Stomach (tissue), 19 donors: ENCODE measurements at places on chromosomes 11 and 22. TPM values are rescaled to one million over a fixed set of nuclear protein-coding genes. Genes with fewer than 3 reads are reported as not detected.

- H3K36me3 ChIP-seq = peaks cover 72% of the 10 kb centered on the region
- H3K4me3 ChIP-seq = no peak overlapping the region
- no peaks in the 10 kb centered on the region for H3K27me3 ChIP-seq
- H3K4me1 ChIP-seq = no peaks in the 10 kb centered on the region
- peak; percentile 61 for DNase-seq
Observed at GRCh38 chr11:18540207-18541009, 13.7 kb upstream of the TSG101 start.

Gene GTSE1
- 16.9 TPM for total RNA-seq

- H3K36me3 ChIP-seq = no peaks in the 10 kb centered on the region
- H3K27me3 ChIP-seq = no peaks in the 10 kb centered on the region
- no peak for DNase-seq
Observed at GRCh38 chr11:21894492-21894891, 298.4 kb upstream of the ANO5 start.

DNA sequence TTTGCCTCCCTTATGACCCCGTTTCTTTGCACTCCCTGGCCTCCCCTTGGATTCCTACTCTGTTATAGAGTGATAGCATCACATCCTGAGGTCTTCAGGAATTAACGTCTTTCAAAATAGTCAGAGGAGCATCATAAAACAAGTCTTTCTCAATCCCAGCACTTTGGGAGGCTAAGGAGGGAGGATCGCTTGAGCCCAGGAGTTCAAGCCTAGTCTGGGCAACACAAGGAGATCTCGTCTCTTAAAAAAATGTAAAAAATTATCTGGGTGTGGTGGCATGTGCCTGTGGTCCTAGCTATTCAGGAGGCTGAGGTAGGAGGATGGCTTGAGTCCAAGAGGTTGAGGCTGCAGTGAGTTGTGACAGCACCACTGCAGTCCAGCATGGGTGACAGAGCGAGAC, 68.7 kb upstream of the AMPD3 start:
- no peak overlapping the region for H3K27ac ChIP-seq
- H3K36me3 ChIP-seq = no peaks in the 10 kb centered on the region
- H3K27me3 ChIP-seq = no peaks in the 10 kb centered on the region
- no peak for DNase-seq
- peaks cover 18% of the 10 kb centered on the region for H3K4me1 ChIP-seq

Gene THY1
- total RNA-seq = 8.1 TPM

DNA sequence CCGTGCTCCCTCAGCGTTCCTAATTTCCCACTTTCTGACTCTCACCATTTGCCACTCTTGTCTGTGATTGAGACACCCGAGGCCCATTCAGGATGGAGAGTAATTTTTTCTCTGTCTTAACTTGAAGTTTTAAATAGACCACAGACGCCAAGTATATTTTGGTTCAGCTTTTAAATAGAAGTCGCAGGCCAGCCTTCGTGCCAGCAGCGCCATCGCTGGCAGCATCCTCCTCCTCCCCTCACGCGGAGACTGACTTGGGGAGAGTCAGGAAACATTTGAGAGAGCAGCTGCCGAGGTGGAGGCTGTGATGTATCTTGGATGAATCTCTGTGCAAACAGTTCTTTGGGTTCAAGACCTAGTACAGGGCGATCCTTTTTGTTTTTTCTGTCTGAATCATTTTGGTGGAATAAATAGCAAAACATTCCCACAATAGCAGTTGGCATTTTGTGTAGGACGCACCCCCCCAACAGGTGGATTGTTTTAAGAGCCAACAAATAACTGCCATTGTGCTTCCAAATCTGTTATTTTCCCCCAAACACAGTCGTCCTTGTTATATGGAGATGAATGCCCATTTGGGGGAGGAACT, 889 bp upstream of the DMC1 start:
- peak overlapping the region; percentile 58 for H3K27ac ChIP-seq
- H3K4me3 ChIP-seq = peak overlapping the region; percentile 72
- no peaks in the 10 kb centered on the region for H3K36me3 ChIP-seq
- H3K27me3 ChIP-seq = no peaks in the 10 kb centered on the region
- peak; percentile 31 for DNase-seq

GRCh38 chr11:44916801-44917385, 33.8 kb downstream of the TP53I11 start:
- H3K36me3 ChIP-seq = no peaks in the 10 kb centered on the region
- H3K4me3 ChIP-seq = no peak overlapping the region
- no peaks in the 10 kb centered on the region for H3K4me1 ChIP-seq
- H3K27ac ChIP-seq = no peak overlapping the region
- DNase-seq = no peak
- no peaks in the 10 kb centered on the region for H3K27me3 ChIP-seq

DNA sequence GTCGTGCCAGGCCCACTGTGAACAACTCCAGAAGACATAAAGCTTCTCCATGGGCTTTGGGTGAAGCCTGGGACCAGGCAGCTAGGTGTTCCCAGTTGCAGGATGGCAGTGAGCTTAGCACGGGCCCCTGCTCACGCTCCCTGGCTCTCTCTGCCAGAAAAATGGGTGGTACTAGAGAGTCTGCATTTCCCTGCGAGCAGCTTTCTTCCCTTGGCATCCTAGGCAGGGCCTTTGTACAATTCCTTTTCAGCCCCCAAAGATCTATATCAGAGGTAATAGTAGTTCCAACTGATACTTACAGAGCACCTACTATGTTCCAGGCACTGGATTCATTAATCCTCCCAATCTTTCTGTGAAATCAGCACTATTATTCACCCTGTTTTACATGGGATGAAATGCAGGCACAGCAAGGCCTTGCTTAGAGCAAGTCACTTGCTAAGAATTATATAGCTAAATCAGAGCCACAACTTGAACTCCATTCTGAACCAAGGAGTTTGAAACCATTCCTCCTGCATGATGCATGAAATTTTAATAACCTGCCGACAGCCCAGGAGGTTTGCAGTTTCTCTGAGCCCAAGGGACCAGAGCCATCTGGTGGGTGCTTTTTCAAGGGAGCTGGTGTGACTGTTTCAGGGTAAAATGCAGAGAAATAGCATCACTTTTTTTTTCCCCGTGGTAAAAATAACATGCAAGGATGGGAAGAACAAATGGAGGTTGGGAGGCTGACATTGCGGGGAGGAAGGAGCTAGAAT, 22.7 kb downstream of the NAV2 start:
- no peaks in the 10 kb centered on the region for H3K36me3 ChIP-seq
- no peak overlapping the region for H3K4me3 ChIP-seq
- H3K27ac ChIP-seq = peak overlapping the region; percentile 41
- peaks cover 38% of the 10 kb centered on the region for H3K4me1 ChIP-seq

GRCh38 chr11:119341222-119342022, 739 bp upstream of the C1QTNF5 start:
- H3K4me1 ChIP-seq = peaks cover 46% of the 10 kb centered on the region
- peak; percentile 52 for DNase-seq
- no peak overlapping the region for H3K4me3 ChIP-seq
- peaks cover 54% of the 10 kb centered on the region for H3K27me3 ChIP-seq
- H3K36me3 ChIP-seq = peaks cover 6% of the 10 kb centered on the region
- H3K27ac ChIP-seq = peak overlapping the region; percentile 92

Gene RAD9A
- 29.5 TPM for total RNA-seq

Gene A4GALT
- 4.7 TPM for total RNA-seq

- DNase-seq = peak; percentile 94
- H3K27me3 ChIP-seq = peaks cover 30% of the 10 kb centered on the region
- H3K36me3 ChIP-seq = peaks cover 34% of the 10 kb centered on the region
- no peak overlapping the region for H3K4me3 ChIP-seq
- H3K27ac ChIP-seq = peak overlapping the region; percentile 85
- H3K4me1 ChIP-seq = peaks cover 46% of the 10 kb centered on the region
Observed at GRCh38 chr11:118605116-118605867, 2.1 kb upstream of the PHLDB1 start.

GRCh38 chr11:100827934-100828661, 141.0 kb downstream of the ARHGAP42 start:
- peaks cover 59% of the 10 kb centered on the region for H3K4me1 ChIP-seq
- no peaks in the 10 kb centered on the region for H3K27me3 ChIP-seq
- no peak overlapping the region for H3K27ac ChIP-seq
- no peak overlapping the region for H3K4me3 ChIP-seq
